ENCODE measurements at places on chromosomes 11 and 22.

DNA sequence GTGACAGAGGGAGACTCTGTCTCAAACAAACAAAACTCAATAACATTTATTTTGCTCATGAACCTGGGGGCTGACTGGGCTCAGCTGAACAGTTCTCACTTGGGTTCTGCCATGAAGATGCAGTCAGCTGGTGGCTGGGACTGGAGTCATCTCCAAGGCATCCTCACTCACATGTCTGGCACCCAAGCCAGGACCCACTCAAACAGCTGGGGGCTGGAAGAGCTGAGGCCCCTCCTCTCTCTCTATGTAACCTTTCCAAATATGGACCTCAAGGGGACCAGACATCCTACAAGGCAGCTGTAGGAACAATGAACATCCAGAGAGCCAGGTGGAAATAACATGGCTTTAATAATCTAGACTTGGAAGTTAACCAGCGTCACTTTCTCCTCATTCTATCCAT lies 16.8 kb downstream of the HSPA8 start:
- no peak for DNase-seq

DNA sequence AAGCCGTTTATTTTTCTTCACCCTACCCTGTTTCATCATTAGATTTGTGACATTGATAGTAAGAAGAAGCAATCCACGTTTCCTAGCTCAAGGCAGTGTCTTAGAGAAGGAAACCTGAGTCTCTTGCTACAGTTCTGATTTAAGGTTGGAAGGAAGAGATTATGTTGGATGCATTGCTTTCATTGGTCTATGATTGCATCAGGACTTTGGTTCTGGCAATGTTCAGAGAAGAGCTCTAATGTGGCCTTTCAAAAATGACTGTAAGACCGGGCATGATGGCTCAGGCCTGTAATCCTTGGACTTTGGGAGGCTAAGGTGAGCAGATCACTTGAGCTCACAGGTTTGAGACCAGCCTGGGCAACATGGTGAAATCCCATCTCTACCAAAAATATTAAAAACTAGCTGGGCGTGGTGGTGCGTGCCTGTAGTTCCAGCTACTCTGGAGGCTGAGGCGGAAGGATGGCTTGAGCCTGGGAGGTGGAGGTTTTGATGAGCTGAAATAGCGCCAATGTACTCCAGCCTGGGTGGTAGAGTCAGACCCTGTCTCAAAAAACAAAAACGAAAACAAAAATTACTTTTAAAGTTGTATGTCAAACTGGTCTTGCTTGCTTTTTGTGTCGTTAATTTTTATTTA lies 4.1 kb downstream of the NUCB2 start:
- DNase-seq, result no peak

GRCh38 chr22:39277142-39277607 lies 32.4 kb upstream of the PDGFB start:
- no peak for DNase-seq

- DNase-seq, result peak; percentile 38
Observed at GRCh38 chr11:9535189-9535781, 38.2 kb upstream of the WEE1 start.

DNA sequence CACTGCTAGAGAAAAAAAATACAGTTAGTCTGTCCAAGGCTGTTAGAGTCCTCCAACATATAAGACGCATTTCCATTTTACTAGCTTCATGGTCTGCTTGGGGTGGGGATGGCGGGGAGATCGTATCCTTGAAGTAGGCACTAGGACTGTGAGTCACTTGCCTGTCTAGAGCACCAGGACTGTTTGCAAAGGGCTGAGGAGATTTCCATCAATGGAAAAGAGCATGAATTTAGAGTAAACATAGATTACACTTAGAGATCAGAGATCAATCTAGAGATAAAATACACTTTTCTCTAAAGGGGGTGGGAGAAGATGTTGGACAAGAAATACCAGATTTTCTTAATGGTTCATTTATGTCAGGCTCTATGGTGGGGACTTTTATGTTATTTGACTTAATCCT lies 1.7 kb upstream of the MS4A7 start:
- no peak for DNase-seq

DNA sequence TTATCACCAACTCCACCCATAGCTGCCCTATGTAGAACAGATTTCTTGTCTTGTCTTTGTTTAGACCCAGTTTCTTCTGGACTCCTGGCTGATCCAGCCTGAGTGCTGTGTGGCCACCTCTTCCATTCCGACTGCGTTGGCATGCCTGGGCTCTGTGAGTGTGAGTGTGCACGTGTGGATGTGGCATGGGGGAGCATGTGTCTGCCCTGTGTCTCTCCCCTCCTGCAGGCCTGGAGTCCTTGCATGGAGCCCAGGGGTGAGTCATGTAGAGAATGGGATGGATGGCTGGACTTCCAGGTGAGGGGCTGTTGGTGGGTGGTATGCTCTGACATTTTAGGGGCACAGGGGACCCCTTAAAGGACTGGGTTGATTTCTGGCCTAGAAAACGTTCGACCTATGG lies 194.7 kb downstream of the GRIK4 start:
- DNase-seq, result no peak

- DNase-seq, result no peak
Observed at GRCh38 chr11:2307501-2308331, 5.9 kb downstream of the TSPAN32 start.

DNA sequence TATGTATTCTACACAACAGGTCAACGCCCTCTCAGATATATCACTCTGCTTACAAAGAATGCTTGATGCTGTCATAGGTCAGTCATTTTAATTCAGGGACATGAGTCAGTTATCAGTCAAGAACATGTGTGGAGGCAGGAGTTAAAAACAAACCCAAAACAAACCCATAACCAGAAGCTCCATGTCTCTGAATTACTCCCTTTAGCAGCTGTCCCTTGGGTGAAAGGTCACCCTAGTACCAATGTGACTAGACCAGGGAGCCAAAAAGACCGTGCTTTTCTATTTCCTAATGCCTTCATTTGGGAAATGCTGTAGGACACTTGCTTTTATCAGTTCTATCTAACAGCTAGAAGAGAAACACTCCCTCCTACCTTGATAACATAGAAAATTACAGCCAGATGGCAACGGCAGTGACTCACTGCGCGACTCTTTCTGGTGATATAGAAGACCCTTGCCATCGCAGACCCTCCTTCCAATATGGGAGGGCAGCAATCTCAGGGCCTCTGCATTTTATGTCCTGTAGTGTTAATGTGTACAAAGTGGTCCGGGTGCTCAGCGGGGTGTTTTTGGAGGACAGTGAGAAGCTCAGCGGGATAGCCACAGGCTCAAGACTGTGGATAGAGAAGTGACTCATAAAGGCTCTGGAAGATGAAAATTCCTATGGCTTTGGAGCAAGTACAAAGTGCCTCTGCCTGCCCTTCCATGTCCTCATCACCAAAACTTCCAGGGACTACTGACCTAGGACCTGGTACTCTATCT lies 24.8 kb downstream of the APOL5 start:
- DNase-seq, result peak; percentile 51

DNA sequence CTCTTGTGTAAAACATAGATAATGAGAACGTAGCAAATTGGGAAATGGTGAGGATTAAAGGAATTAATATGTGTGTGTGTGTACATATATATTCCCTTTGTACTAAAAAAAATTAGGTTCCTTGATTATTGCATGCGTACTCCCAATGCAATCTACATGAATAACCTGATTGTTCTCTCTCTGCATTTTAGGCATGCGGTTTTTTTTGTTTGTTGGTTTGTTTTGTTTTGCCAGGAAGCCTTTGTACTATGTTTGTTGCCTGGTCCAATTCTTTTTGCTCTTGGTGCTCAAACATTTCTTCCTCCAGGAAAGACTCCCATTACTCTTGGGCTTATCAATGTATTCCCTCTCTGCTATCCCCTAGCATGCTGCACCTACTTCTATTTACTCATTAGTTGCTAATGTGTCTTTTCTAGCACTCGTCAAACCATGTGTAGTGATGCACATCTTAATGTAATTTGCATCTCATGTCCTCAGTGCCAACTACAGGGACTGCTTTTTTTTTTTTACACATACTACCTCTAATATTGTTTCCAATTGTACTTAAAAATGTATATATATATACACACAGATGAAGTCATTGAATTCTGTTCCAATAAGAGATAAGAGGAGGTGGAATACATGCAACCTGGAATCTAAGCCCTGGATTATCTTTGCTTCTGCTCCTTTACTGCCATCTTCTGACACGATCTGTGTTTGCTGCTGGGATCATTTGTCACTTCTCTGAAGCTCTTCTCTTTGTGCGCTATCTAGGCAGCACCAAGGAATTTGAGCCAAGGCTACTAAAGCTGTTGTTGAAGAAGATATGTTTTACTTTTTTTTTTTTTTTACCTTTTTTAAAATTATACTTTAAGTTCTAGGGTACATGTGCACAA lies 197.2 kb upstream of the ANO3 start:
- no peak for DNase-seq

- DNase-seq, result peak; percentile 76
Observed at GRCh38 chr11:123308077-123308476, 113.0 kb upstream of the CLMP start.

GRCh38 chr11:20712912-20713311 lies 43.5 kb downstream of the NELL1 start:
- DNase-seq, result no peak

GRCh38 chr11:78282821-78283220 lies 94.1 kb downstream of the USP35 start:
- no peak for DNase-seq

DNA sequence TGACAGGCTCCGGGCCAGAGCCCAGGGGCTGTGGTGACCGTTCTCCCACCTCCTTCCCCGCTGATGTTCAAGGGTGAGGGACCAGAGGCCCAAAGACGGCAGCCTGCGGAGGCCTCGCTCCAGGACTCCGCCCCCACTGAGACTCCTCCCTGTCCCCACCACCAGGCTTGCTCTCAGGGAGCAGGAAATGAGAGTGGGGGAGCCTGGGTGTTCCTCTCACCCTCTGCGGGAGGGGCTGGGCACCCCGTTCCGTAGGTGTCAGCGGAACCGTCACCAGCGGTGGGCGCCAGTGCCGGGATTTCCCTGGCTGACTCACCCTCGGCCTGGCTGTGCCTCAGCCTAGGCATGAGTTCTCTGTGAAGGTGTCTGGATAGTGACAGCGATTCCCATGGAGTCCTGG lies 15.7 kb downstream of the DAGLA start:
- DNase-seq, result peak; percentile 29

DNA sequence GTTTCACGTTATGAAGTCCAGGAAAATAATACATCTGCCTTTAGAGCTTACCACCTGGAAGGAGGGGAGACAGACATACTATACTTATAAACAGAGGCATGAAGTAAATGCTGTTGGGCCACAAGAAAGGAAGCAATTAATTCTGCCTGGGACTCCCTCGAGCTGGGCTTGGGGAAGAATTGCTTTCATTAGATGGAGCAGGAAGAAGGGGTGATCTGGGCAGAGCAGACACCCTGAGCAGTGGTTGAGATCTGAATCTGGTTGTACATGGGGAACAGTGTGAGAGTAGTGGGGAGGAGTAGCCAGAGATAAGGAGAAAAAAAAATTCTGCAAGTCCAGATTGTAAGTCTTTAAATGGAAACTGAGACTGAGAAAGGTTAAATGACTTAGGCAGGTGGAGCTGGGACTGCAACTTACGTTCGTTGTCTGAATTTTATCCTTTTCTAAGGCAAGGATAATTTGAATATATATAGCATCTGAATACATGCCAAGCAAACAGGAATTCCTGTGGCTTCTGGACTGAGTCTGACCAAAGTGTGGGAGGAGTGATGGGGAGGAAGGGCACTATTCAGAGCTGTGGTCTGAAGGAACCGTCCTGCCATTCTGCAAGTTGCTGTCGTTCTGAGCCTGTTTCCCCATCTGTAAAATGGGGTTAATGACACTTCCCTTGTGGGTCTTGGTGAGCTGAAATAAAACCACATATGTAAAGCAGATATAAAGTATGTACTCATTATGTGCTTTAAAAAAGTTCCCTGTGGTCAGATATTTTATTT lies 7.9 kb downstream of the NCAM1 start:
- DNase-seq, result no peak

GRCh38 chr11:96017856-96018255 lies 93.9 kb upstream of the MTMR2 start:
- DNase-seq, result no peak

DNA sequence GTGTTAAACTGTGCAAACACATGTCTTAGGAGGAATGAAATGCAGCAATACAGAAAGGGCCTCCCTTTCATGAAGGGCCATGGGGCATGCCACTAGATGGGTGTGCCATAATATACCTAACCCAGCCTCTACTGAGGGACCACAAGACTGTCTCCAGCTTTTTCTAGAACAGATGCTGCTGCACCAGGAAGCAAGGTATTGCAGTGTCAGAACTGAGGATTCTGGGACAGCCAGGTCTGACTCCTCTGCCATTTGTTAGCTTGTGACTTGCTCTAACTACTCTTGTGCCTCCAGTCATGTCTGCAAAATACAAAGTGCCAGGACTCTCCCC lies 53.2 kb downstream of the HIRA start:
- DNase-seq, result no peak

- DNase-seq, result no peak
Observed at GRCh38 chr22:47566491-47566890, 804.0 kb downstream of the TBC1D22A start.
